ENCODE measurements at places on chromosomes 5 and 9. TPM values are rescaled to one million over a fixed set of nuclear protein-coding genes. Genes with fewer than 3 reads are reported as not detected.

DNA sequence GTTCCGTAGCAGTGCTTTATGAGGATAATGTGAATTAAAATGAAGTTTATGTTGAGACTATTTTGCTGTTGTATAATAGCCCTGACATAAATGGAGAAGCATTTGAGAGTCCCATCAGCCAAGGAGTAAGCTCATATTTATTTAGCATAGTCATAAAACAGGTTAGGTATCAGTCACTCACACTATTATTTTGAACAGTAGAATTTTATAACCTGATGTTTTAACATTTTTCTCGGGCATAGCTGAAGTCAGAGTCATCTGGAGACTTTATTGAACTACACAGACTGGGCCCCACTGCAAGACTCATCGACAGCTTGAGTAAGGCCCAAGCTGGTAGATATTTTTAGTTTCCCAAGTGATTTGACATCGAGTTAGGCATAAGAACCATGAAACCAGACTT, 620.3 kb upstream of the WWC1 start:
- DNase-seq, result no peak
- no peak overlapping the region for H3K27ac ChIP-seq
- no peaks in the 10 kb centered on the region for H3K36me3 ChIP-seq
- peaks cover 27% of the 10 kb centered on the region for H3K4me1 ChIP-seq

GRCh38 chr5:133205204-133205603, 153.4 kb downstream of the HSPA4 start:
- no peaks in the 10 kb centered on the region for H3K36me3 ChIP-seq
- H3K27ac ChIP-seq, result no peak overlapping the region
- no peaks in the 10 kb centered on the region for H3K27me3 ChIP-seq
- H3K4me3 ChIP-seq, result no peak overlapping the region

GRCh38 chr5:173907686-173908371, 19.7 kb downstream of the CPEB4 start:
- H3K27ac ChIP-seq, result no peak overlapping the region
- H3K4me1 ChIP-seq, result no peaks in the 10 kb centered on the region
- H3K36me3 ChIP-seq, result peaks cover 15% of the 10 kb centered on the region
- DNase-seq, result no peak
- H3K27me3 ChIP-seq, result no peaks in the 10 kb centered on the region

DNA sequence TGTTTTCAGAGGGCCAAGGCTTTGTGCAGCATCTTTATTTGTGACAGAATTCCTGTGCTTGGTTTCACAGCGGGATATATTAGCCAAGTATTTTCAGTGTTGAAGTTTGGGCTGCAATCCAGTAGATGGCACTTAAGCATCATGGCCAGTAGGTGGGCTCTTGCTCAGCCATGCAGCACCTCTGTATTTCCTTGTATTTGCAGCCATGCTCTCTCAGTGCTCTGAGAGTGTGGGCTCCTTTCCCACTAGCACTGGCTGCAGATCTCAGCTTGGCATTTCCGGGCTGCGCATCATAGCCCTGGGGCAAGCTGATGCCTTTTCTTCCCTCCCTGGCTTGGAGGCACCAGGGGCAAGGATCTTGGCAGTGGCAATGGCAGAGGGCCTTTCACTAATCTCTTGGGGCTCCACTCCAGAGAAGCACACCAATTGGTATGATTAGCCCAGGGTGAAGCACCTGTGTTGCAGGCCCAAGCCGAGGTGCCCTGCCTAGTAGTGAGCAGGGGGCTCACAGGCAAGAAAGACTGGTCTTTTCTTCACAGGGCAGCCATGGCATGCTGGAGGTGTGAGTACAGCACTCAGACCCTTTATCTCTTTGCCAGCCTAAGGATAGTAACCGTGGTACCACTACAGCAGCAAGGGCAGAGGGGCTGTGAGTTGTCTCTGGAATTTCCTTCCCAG, 48.3 kb downstream of the SLCO6A1 start:
- no peaks in the 10 kb centered on the region for H3K4me1 ChIP-seq
- H3K27ac ChIP-seq, result no peak overlapping the region

ARHGEF28 gene
- total RNA-seq, result 0.28 TPM

MAP1B gene
- total RNA-seq, result 98.1 TPM
